ENCODE measurements at places on chromosomes 12 and 14. TPM values are rescaled to one million over a fixed set of nuclear protein-coding genes. Genes with fewer than 3 reads are reported as not detected.

The GPR33 gene
- not detected for total RNA-seq

The G2E3 gene
- 15.8 TPM for total RNA-seq

The GLI1 gene
- total RNA-seq, result 5.6 TPM

The RABGGTA gene
- 17.5 TPM for total RNA-seq

The PLCZ1 gene
- not detected for total RNA-seq

The FOXM1 gene
- total RNA-seq, result 89.2 TPM

Data from A549 treated with Hydrocortisone at 1 μM for 4 hours (cell line).